ENCODE measurements at places on chromosomes 5 and 9.

DNA sequence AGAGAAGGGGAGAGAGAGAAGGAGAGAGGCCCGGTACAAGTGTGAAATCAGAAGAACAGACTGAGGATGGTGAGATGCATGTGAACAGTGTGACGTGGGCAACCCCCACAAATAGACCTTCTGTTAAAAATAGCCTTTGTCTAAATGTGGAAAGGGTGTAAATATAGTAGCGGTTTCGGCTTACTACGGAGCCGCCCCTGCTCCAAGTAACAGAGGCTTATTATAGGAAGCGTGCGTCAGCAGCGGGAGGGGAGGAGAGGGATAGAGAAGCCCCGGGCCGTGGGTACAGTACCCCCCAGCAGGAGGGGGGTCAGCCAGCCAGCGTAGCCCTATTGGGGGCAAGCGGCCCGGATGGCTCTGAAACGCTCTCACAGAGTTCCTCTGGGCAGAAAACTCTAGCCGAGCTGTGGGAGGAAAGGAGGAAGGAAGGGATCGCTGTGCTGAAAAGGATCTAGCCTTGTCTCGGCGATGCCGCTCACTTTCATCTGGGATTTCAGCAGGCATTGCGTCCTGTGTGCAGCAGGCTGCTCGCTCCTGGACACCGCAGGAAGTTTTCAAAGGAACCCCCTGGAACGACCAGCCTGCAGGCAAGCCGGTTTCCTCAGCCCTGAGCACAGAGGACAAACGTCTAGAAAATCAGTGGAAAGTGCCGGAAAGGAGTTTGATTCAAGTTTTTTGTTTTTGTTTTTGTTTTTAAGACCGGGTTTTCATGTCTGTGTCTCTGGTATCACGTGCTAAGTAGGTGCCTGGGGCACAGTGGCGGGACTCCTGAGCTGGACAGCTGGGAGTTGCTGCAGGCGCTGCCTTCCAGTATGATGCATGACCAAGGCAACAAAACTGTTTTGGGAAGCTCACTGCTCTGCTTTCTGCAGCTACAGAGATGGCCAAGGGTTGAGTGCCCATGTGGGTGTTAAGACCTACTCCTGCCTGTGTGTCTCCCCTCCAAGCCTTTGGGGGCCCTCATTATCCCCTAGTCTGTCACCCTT lies 146.6 kb downstream of the SEC61B start:
- DNase-seq, result peak; percentile 78

DNA sequence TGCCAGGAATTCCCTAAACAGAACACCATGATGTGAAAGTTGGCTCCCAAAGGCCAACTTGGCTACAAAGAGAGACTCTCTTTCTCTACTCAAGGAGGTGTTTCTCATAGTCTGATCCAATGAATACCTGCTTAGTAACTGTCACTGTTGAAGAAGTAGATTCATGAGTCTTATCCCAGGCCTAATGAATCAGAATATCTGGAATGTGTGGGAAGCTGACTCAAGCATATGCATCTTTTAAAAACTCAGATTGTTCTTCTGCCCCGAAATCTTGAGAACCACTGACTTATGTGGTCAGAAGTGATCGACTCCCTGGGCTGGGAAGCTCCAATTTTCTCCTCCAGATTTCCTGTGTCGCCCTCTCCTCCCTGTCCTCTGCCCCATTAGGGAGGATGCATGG lies 345.6 kb downstream of the PLK2 start:
- DNase-seq, result no peak

- no peak for DNase-seq
Measured at GRCh38 chr9:71886015-71886414, 25.0 kb downstream of the ABHD17B start.

- DNase-seq, result no peak
Measured at GRCh38 chr9:89975630-89976029, 370.8 kb downstream of the GADD45G start.

DNA sequence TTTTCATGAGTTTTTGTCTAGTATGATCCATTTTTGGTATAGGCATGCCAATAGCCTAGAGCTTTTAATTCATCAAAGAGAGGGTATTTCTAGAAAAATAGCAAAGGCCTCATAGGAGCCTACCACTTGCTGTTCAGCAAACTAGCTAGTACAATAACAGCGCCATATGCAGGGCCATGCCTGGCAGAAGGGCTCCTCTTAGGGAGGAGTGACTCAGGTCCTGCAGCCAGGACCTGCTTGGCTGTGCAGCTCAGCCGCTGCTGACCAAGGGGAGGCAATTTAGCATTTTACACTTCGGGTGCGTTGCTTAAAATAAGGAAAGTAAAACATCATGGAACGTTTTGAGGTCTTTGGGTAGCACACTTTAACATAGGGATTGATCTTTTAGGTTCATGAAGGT lies 100.6 kb downstream of the TRIO start:
- no peak for DNase-seq

- DNase-seq, result no peak
Measured at GRCh38 chr5:95610546-95610945, 9.3 kb upstream of the GPR150 start.

DNA sequence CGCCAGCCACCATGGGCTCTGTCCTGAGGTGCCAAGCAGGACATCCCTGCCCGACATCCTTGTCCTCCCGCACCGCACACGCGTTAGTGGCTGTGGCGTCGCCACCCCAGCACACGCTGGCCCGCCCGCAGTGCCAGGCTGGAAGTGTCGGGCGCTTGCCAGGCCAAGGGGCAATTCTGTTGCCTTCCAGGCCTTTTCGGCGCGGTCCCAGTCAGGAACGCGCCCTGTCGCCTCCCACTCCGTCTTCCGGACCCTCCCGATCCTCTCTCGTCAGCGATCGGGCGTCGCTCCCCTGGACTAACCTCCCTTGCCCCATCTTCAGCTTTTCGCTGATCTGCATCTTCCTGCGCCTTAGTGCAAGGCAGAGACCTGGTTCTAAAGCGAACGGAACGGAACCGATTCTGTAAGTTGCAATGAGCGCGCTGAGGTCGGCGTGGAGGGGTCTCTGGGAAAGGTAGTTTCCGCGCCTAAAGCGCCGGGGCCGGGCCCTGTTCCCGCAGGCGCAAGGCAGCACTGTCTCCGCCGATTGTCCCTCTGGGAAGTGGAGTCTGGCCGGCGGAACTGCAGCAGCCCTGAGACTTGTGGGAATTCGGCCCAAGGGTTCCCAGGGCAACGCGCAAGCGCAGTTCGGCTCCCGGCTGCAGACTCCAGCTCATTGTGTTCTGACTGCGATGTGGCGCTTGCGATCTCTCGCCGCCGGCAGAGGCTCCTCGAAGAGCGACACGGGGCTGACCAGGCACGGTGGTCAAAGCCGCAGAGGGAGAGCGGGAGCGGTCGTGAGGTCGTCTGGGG lies at the start of gene ZNF454:
Gene ZNF454, plus strand, starts transcription at position 630 of the 792 bp plus-strand sequence. CDS start 1,594 bp downstream, outside the sequence.
- DNase-seq, result peak; percentile 95

DNA sequence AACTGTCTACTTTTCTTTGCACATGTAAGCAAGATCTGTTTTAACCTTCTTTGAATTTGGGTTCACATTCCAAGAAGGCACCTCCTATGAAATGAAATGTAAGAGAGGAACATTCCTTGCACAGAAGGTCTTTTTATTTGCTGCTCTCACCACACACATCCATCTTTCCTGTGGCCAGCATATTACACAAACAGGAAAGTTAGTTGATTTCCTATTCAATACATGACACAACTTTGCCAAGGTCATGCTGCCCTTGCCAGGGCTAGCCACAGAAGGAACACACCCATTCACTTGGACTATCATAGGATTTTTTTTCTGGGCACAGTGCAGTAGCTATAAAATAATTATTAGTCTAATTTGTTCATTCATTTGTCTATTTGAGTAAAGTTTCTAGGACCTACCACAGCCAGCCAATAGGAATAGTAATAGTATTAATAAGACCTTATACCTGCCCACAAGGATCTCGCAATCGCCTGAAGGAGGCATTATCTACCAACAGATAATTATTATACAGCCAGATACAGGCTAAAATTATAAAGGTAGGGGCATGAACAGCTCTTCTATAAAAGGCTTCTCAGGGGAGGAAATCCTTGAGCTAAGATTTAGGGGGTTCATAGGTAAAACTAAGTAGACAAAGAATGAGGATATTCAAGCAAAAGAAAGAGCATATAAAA lies 78.1 kb upstream of the NREP start:
- DNase-seq, result no peak

GRCh38 chr9:33443464-33444154 lies 3.8 kb downstream of the AQP3 start:
- DNase-seq, result no peak

DNA sequence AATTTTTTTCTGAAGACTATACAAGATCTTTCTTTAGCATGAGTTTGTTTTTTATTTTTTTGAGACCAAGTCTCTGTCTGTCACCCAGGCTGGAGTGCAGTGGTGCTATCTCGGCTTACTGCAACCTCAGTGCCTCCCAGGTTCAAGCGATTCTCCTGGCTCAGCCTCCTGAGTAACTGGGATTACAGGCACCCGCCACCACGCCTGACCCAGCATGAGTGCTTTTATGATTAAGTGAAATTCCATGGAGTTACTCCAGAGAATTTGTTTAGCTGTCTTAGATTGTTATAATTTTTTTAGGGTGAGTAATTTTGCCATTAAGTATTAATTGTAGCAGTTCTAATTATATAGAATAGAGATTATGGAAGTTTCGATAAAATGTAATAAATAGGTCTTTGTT lies 14.3 kb downstream of the YTHDC2 start:
- DNase-seq, result no peak

DNA sequence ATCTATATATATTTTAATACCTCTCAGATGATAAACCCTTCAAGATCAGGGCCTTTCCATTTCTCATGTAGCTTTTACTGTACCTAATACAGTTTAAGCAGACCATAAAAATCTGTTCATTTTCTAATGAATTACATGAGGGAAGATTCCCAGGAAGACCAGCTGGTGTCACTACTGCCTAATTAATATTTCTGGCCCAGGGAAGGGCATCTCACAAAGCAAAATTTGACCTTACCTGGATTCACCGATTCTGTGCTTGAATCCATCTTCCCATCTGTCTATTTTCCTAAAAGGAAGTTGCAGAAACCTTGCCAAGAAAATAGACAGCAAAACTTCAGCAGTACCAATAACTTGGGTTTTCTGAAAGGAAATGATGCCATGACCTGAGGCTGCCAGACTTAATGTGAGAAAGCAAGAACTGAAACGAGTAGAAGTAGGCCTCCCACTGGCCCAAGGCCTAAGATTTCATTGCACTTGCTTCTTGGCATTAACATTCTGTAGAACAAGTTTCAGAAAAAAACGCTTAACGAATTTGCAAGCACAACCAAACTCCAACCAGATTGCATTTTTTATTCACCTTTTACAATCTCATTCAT lies 83.0 kb upstream of the GLIS3 start:
- DNase-seq, result no peak

Data from left ventricle myocardium superior (tissue), 1 donor.